Activated T-cell treated with anti-CD3 and anti-CD28 coated beads for 1 hour (primary cell): ENCODE measurements at places on chromosomes 11 and 22.

GRCh38 chr11:69427906-69428880 lies 53.3 kb upstream of the LINC01488 start:
- no peak for DNase-seq

GRCh38 chr11:85725510-85726258 lies 39.7 kb upstream of the CCDC89 start:
- no peak for DNase-seq

- no peak for DNase-seq
These were observed 67.2 kb downstream of the SGSM1 start for GRCh38 chr22:24873226-24873625.

DNA sequence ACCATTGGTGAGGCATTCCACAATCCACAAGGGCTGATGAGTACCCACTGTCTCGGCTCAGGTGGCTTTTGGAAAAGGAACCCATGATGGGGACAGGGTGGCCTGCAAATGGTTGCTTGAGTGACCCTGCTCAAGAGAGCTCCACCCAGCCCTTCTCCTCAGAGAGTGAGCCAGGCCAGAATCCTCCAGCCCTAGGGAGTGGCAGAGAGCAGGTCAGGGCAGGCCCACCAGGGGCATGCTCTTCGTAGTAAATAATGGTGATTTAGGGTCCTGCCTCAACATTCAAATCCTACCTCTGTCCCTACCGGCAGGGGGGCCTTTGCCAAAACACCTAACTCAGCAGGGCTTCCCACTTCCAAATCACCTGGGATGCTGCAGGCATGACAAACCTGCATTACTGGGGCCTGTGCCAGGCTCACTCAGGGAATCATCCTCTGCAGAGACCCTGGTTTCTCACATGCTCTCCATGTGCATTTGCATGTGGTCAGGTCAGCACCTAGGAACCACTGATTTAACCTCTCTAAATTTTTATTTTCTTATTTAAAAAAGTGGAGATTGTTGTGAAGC lies 17.3 kb upstream of the TP53I11 start:
- no peak for DNase-seq

DNA sequence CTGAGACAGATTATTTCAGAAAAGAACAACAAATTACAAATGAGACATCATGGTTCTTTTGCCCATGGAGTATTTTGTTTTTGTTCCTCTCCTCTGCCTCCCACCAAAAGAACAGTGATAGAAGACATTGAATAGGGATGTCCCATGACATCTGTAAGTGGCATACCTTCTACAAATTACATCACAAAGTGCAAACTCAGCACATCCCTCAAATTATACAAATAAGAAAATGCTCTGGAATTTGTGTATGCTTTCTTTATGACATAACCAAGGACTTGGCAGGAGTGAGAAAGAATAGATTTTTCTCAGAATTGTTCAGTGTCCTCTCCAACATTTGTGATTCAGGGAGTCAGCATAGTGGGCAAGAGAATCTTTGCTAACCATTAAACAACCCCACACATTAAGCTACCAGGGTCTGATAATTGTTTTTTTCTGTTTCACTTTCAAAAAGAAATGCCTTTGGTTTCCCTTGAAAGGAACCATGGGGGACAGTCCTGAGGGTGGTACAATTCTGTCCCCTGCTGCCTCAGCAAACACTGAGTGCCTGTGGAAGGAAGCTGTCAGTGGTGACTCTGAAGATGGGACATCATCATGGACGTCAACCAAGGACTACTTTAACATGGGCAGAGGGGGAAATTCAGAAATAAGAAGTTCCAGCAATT lies 430.3 kb downstream of the AASDHPPT start:
- no peak for DNase-seq

GRCh38 chr11:14934641-14935351 lies 37.4 kb downstream of the CALCA start:
- DNase-seq: no peak

DNA sequence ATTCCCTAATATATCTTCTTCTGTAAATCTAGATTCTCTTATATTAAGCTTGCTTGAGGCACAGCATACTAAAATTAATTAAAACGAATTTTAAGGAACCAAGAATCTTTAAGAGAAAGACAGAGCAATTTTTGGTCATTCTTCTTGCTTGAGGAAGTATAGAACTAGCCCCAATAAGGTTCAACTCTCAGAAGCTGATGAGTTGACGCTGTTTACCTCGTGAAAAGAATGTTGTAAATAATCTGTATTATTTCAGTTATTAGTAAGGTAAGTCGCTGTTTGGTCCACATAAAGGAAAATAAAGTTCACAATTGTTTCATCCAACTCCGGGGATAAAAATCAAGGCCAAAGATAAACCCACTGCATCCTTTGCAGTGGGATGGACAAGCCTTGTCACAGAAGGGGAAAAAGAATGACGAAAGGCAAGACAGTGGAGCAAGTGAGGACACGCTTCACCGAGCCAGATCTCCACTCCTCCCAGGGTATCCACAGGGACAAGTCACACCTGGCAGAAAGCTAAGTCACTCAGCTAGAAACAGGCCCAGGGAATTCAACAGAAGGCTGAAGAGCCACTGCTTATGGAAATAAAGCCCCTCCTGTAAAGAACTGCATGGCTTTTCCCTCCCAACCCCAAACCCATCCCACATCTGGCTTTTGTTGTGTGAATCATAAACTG lies 752 bp downstream of the POU2AF1 start:
- DNase-seq: no peak

DNA sequence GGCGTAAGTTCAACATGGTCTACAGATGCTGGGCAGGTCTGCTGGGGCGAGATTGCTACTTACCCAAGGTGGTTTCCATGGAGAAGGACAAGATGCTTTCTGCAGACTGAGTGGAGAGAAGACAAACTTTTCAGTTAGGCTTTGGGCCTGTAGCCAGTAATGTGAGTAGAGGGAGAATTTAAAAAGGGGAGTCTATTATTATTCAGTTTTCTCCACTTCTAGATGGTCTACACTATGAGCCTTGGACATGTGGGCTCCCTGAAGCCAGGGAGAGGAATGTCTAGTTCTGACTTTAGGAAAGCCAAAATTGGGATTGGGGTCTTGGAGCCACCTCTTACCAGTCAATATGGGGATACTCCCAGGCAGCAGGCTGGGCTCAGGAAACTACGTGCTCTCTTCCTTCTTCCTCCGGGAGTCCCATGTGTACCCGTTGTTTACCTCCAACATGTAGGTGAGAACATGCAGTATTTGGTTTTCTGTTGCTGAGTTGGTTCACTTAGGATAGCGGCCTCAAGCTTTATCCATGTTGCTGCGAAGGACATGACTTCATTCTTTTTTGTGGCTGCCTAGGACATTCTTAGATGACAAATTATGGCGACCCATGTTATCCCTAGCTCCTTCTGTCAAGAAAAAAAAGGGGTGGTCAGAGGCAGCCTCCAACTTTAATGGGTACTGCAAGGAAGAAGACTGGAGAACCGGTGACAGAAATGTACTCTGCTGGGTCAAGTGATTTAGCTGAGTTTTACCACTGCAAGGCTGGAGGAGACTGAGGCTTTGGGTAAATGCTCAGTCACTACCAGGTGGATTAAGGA lies 14.7 kb upstream of the ZNF280A start:
- DNase-seq: no peak

DNA sequence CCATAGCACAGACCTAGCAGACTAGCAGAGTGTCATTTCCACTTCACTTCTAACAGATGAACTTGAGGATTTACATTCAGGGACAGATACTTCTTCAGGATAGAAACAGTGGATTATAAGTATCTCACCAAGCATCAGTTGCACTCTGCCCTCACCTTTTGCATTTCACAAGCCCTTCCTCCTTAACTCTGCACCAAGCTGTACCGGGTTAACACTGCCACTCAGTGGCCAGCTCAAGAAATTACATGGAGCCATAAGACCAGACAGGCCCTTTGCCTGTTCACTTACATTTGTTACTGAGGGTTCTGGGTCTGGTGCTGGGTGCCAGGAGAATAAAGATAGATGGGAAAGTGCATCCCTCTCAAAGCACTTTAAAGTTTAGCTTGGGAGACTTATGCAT lies 309.8 kb downstream of the SHANK2 start:
- DNase-seq: no peak

DNA sequence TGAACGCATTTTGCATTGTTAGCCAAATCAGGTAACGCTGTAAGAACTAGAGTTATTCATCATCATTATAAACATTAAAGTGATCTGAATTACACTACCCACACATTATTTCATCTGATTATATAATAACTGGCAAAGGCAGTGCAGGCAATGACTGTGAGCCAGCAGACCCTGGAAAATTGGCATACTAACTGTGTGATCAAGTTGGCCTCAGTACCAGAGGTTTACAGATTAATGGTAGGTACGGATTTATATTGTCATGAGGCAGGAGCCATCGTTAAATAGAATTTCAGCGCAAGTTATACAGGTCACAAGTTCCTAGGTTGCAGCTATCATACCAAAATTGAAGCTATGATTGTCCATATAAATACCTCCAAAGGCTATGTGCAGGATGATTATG lies 225.4 kb downstream of the CNTN5 start:
- DNase-seq: no peak

DNA sequence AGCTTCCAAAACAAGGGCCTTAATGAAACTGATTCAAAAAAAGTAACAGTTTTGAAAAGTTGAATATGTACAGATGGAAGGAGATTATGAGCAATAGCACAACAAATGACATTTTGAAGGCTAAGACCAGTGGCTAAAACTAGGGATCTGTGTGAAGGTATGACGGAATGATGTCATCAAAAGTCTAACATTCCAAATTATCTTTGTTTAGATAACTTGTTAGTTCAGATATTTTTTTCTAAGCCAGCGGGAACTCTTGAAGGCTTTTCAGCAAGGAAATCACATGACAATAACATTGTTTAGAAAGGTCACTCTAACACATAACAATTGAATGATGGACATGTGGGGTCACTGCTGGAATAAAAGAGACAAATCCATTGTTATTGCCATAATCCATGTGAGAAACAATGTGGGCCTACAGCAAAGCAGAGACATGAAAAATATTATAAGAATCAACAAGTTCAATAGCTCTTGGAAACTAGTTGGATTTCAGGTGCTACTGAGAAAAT lies 260.5 kb downstream of the CASP12 start:
- no peak for DNase-seq

GRCh38 chr11:70298243-70298915 lies 27.9 kb downstream of the PPFIA1 start:
- no peak for DNase-seq

DNA sequence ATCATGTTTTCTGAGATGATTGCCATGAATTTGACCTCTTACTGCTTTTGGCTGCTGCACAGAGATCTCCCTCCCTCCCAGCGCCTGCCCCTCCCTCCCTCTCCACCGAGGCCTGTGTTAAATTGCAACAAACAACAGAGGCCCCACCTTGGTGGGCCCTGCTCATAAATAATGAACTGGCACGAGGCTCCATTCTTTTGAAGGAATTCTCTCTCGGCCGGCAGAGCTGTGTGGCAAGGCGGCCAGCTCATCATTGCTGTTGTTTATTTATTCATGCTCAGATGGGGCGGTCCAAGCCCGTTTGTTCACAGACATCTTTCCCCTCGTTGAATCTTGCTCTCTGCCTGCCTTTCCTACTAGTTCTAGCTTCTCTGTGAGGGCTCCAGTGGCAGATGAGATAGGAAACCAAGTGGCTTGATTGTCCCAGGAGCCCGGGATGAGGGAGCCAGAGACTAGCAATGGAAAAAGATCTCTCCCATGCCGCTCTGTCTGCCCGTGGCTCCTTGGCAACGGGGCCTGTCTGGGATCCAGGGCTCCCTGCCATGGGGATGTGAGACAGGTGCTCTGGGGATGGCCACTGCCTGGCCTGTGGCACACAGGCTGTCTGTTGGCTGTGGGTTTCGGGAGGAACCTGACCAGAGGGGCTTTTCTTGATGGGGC lies 192.6 kb downstream of the DSCAML1 start:
- no peak for DNase-seq

GRCh38 chr11:3003396-3004231 lies 11.5 kb upstream of the NAP1L4 start:
- DNase-seq: no peak

DNA sequence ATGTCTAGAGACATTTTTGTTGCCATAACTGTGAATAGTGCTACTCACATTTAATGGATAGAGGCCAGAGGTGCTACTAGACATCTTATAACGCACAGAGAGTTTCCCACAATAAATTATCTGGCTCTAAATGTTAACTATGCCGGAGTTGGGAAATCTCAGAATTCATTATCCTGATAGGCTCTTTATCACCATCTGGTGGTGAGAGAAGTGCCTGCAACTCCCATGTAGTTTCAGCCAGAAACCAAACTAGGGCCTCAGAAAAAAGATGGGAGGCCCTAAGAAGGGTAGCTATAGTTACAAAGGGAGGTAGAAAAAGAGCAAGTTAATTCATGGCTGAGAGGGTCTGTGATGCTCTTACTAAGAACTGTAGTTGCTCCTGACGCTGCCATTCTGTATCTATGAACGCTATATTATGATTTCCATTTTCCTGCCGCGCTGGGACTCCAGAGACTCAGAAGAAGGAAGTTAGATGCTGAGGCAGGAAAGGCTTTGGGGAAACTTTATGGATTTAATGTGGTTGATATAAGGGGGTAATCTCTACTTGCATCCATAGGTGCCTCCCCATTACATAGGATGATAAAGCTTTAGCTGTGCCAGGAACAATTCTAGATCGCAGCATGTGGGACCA lies 22.9 kb upstream of the MRPL17 start:
- peak; percentile 14 for DNase-seq

GRCh38 chr11:76114238-76114637 lies 92.1 kb downstream of the WNT11 start:
- no peak for DNase-seq

DNA sequence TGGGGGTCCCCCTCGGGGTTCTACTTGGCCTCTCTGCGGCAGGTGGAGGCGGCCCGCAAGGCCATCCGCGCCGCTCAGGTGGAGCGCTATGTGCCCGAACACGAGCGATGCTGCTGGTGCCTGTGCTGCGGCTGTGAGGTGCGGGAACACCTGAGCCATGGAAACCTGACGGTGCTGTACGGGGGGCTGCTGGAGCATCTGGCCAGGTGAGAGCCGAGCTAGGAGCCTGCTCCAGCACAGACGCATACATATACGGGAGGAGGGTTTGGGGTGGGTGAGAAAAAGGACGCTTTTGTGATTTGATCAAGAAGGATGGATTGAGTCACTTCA lies 415 bp downstream of the CENATAC start:
- DNase-seq: no peak

DNA sequence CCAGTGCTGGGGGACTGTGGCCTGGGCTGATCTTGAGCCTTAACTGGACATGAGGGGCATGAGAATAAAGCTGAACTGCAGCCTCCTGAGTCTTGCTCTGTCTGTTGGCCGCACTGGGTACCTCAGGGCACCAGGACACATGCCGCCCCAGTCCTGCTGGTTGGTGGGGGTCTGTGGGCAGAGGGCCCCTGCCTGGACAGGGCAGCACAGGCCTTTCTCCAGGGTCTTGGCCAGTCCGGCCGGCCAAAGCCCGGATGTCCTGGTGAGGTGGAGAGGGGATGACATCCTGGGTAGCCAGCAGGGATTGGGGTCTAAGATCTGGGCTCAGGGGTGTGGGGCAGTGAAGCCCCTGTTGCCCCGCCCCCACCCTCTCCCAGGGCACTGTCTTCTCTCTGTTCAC lies 1.5 kb upstream of the RPS6KA4 start:
- DNase-seq: no peak

DNA sequence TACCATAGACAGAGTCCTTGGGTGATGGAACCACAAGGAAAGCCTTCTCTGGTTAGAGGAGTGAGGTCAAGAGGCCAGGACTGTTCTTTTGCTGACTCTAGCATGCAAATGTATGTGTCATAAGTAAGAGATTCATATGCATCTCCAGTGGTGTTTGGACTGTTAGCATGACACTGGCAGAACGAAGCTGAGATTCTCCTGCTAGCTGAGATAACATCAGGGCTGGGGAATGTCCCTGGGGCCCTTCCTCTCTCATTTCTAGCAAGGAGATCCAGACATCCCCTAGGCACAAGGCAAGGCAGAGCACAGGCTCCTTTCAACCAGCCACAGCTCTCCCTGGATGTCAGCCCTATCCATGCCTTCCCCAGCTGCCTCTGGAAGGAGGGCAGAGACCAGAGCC lies 711.3 kb downstream of the OPCML start:
- DNase-seq: no peak
